ENCODE measurements at places on chromosomes 2 and 18.

DNA sequence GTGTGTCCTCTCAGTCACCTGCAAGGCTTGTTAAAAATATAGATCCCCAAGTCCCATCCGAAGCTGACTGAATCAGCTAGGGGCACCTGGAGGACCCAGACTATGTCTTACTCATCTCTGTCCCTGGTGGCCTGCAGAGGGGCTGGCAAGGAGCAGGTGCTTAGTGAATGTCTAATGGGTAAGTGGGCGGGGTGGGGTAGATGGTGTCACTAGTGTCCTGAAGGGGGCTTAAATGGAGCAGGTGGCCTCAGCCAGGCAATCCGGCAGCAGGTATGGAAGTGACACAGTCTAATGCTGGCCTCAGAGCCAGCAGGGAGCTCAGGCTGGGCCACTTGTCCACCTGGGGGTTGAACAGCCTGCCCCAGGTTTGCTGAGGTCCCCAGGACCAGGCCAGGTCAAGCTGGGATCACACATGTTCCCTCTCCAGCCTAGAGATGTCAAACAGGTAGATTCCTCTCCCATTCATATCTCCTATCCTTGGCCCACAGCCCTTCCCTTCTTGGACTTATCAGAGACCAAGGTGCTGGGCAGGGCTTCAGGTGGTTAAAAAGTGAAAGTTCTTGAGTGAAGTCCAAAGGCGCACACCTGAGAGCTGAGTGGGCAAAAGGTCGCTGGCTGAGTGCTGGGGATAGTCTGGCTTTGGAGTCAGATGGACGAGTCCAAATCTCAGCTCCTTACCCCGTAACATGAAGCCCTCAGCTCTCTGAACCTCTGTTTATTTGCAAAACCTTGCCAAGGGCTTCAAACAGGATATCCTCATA is 1.7 kb downstream of the STEAP3 start:
- no peak for DNase-seq

DNA sequence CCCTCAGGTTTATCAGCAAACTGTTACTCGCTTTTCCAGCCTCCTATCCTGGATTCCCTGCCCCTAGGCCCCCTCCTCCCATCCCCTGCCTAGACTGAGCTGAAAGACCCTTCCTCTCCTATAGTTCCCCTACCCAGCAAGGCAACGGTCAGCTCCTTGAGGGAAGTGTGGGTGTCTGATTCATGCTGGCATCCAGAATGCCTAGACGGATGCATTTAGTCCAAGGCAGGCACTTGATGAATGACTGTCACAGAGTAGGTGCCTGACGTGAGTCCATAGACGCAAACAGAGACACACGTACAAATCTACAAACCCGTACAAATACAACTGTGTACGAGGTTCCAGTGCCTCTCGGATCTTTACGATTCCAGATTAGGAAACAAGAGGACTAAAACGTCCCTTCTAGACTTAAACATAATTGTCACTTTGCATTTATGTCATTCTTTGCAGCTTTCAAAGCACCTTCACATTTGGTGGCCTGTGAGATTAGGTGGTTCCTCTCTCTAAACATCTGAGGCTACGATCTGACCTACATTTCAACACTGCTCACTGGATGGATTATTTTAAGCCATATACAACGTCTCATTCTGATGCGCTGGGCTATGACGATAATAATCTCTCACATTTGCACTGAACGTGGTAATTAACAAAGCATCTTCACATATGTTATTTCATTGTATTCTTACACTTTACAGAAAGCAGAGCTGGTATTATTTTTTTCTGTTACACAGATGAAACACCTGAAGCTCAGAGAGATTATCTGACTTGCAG is 36.7 kb downstream of the DNMT3A start:
- no peak for DNase-seq

DNA sequence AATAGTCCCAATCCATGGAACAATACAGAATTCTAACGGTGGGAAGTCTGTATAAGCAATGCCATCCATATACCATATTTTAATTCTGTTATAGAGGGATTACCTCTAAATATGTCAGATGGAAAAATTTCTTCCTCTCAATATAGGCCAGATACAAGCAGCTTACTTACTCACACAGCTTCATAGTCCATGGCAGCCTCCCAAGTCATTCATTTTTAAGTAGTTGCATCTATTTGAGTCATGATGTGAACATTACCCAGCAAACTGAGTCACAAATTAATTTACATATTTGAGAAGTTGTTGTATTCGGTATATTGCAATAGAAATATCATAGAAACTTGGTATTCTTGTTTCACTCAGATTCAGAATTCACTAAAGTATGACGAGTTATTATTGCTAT is 20.3 kb downstream of the TBR1 start:
- no peak for DNase-seq

- DNase-seq = no peak
These were observed 78.6 kb upstream of the RANBP2 start for GRCh38 chr2:108640731-108641130.

GRCh38 chr2:74556831-74557370 is 2.4 kb downstream of the DOK1 start:
- DNase-seq = no peak

DNA sequence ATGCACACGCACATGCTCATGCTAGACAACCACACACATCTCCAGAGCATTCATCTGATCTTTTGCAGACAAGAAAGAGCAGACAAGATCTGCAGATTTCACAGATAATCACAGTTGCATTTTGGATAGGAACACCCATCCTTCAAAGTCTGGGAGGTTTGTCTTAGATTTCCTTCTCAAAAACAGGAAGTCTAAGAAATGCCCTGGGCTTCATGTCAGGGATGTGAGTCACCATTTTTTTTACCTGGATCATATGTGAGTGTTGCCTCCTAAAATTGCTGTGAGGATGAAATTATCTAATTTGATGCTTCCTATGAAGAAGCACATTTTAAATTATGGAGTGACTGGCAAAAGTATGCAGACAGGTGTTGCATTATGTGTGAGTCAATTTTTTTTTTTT is 46.1 kb downstream of the SRD5A2 start:
- no peak for DNase-seq
